RWPE1 (cell line): ENCODE measurements at places on chromosomes 12 and 14.

- no peak for DNase-seq
These were observed 26.5 kb downstream of the PPP1R13B start for GRCh38 chr14:103820908-103821307.

DNA sequence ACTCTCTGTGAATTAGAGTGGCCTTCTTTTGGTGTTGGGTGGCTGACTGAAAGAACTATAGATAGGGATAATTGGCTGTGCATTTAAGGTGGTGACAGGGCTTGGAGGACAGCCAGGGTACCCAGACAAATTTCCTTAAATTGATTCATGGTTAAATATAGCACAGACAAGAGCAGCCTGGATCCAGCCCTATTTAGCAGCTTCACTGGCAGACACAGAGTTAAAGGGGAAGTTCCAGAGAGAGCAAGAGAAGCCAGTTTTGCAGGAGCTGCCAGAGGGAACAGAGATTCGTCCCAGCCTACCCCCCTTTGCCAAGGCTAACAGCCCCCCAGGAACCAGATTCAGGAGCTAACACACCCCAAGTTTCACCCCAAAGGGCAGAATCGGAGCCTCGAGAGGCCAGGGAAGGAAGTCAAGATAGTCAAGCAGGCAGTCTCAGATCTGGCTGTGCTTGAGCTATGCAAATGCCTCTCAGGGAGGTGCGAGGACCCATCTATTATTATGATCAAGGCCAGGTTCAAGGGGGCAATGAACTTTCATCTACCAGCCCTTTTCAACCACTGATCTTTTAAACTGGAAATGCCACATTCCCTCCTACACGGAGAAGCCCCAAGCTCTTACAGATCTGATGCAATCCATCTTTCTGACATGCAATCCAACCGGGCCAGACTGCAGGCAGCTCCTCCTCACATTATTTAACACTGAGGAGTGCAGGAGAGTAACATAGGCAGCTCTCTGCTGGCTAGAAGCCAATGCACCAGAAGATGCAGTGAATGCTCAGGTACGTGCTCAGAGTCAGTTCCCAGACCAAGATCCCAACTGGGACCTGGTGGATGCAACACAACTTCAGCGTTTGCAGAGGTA is 58.2 kb downstream of the DHRS2 start:
- peak; percentile 16 for DNase-seq

GRCh38 chr12:60872219-60872618 is 1276.4 kb downstream of the SLC16A7 start:
- no peak for DNase-seq

- no peak for DNase-seq
These were observed 121.6 kb upstream of the EEA1 start for GRCh38 chr12:93050748-93051081.
